Activated naive CD4-positive, alpha-beta T cell (primary cell): ENCODE measurements at places on chromosomes 4 and X.

- no peak for DNase-seq
Observed at GRCh38 chr4:113809311-113809710, 47.8 kb upstream of the CAMK2D start.

GRCh38 chrX:7586126-7586525 lies 256.8 kb upstream of the VCX start:
- DNase-seq, result no peak

GRCh38 chr4:81326581-81326980 lies 111.6 kb upstream of the PRKG2 start:
- DNase-seq, result no peak

DNA sequence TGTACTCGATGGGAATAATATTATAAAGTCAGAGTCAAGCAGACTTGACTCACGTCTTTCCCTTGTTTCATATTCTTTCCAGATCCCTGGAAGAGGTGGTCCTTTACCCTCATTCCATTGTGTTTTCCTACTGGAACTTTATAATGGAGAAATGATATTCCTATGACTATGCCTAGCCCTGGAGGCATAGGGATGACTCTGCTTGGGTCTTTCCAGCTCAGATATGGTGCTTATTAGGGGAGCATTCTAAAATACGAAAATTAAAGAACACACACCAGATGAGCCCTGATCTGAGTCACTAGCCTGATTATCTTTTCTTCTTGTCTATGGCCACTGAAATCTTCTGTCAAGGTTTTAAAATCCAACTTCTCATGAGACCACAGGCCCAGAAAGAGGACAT lies 231.4 kb downstream of the ANKRD50 start:
- no peak for DNase-seq

DNA sequence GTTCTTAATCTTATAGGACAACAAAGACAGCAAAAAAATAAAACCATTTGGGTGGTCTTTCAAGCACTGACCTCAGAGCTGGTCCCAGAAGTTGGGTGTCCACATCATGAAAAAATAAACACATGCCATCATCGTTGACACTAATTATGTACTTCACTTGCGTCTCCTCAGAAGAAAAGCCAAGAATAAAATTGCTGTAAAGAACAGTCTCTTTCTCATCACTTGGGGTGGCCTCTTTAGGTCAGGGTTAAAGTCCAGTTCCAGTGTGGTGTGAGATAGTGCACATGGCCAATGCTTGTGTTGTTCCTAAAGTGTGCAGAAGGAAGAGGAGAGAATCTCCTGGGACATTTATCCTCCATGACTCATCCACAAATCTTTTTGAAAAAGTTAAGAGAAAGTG lies 49.5 kb upstream of the IBSP start:
- DNase-seq, result no peak

DNA sequence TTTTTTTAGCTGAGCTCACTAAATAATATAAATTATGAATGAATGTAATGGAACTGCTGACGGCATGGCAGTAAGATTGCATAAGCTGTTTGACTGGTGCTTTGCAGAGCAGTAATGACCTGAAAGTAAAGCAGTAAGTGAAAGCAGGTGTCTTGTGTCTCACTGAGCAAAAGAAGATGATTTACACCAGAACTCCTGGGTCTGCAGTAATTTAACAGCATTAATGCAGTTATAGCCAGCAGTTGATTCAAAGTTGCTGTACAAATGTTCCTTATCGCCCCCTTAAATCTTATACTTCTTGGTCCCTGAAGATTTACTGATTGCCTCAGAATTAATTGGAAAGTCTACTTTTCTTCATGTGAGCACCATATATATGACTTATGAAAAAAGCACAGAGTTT lies 187.7 kb downstream of the DCTD start:
- DNase-seq, result no peak

GRCh38 chr4:1449833-1450741 lies 43.8 kb upstream of the NKX1-1 start:
- DNase-seq, result no peak

GRCh38 chr4:152168987-152169616 lies 366.8 kb downstream of the FBXW7 start:
- DNase-seq, result no peak

- DNase-seq, result peak; percentile 44
Observed at GRCh38 chrX:40175511-40176350, 78.0 kb upstream of the BCOR start.

GRCh38 chrX:53239474-53239873 lies 14.5 kb upstream of the KDM5C start:
- DNase-seq, result peak; percentile 51

DNA sequence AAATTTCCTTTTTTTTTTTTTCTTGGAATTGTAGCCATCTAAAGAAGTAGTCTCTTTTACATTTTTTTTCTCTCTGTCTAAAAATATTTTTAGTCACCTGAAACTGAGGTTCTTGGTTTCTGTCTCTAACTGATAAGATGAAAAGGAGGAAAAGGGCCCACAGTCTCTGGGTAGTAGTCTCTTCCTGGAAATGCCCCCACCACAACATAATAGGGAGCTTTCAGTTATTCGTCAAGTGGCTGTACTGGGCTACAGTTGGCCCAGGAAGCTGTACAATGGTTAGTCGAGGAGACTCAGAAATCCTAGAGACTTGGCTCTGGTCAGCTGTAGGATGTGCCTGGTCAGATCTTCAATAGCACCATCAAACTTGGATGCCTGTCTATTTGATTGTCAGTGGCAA lies 163.4 kb downstream of the ACTRT1 start:
- DNase-seq, result no peak
